Aorta (tissue), 5 donors: ENCODE measurements at places on chromosomes 7 and 10. TPM values are rescaled to one million over a fixed set of nuclear protein-coding genes. Genes with fewer than 3 reads are reported as not detected.
A peak's percentile ranks its signal among the peaks of the same experiment; 100 is the strongest.

C10orf143 gene
- 3.2 TPM for total RNA-seq

DNA sequence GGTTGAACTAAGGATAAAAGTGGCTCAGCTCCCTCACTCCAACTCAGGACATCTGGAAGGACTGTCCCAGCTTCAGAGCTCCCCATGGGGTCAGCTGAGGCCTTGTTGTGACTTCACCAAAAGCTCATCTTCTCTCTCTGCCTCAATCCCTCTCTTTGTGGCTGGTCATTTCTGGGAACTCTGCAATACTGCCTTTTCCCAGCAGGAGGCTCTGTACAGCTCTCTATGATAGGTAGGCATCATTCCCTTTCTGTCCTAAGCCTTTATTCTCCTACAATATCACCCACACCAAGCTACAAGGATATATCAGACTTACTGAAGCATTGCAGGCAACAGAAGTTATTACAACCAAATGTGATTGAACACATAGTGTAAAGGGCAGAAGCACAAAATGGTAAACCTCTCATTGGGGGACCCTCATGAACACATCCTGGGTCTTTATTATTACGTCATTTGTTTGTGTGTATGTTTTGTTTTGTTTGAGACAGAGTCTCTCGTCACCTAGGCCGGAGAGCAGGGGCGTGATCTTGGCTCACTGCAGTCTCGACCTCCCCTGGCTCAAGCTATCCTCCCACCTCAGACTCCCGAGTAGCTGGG is 36.7 kb upstream of the PRPS1L1 start:
- no peak for DNase-seq

- DNase-seq, result no peak
Observed at GRCh38 chr7:17552952-17553351, 254.5 kb downstream of the AHR start.

DNA sequence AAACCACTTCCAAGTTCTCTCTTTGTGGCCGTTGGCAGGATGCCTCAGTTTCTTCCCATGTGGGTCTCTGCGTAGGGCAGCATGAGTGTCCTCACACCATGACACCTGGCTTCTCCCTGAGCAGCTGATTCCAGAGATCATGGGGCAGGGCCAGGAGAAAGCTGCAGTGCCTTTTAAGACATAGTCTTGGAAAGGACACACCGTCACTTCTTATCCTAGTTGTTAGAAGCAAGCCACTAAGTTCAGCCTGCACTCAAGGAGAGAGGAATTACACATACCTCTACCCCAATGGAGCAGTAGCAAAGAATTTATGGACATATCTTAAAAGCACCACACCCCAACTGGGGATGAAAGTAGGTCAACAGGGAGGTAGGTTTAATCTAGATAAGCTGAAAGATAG is 16.4 kb downstream of the NODAL start:
- no peak for DNase-seq

DNA sequence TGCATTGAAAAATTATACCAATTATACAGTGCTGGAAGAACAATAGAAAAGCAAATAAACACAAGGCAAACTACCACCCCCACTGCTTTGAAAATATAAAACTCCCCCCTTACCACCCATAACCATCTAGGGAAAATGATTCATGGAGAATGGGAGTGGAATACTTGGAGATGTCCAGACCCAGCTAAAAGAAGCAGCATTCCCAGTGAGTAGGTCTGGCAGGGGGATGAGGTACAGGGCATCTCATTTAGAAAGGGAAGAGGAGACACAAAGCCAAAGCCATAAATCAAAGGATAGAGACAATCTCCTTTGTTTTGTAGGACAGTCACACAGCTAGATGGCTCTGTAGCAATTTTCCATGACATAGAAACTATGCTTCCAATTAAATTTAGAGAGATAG is 36.0 kb upstream of the DGKI start:
- no peak for DNase-seq

DNA sequence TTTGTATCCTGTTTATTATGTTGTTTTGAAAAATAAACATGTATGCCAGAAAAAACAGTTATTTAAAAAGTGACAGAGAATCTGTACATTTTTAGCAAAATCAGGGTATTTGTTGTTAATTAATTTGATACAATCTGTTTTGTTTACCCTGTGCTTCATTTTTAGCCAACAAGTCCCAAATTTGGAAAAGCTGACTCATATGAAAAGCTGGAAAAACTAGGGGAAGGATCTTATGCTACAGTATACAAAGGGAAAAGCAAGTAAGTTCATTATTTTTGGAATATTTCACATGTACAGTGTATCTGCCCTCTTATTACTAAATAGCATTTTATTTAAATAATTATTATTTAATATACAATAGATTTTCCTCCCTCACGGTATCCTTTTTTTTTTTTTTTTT is 151.4 kb downstream of the CDK14 start:
- no peak for DNase-seq

- DNase-seq, result no peak
Observed at GRCh38 chr7:99120501-99120900, 23.4 kb downstream of the SMURF1 start.

PVRIG gene
- 2.1 TPM for total RNA-seq

PRSS37 gene
- not detected for total RNA-seq

GRCh38 chr10:46235705-46236545 is 50.9 kb upstream of the ANTXRL start:
- DNase-seq, result peak; percentile 23

EIF3B gene
- 84.7 TPM for total RNA-seq

HOXA4 gene
- 11.6 TPM for total RNA-seq

GRCh38 chr10:22247636-22248035 is 29.8 kb upstream of the EBLN1 start:
- DNase-seq, result no peak

- no peak for DNase-seq
Observed at GRCh38 chr7:25396668-25397067, 168.4 kb upstream of the NPVF start.

ATRNL1 gene
- total RNA-seq, result 27.5 TPM

- DNase-seq, result no peak
Observed at GRCh38 chr7:95198863-95199262, 125.5 kb downstream of the PON1 start.

MYL7 gene
- total RNA-seq, result not detected

DNA sequence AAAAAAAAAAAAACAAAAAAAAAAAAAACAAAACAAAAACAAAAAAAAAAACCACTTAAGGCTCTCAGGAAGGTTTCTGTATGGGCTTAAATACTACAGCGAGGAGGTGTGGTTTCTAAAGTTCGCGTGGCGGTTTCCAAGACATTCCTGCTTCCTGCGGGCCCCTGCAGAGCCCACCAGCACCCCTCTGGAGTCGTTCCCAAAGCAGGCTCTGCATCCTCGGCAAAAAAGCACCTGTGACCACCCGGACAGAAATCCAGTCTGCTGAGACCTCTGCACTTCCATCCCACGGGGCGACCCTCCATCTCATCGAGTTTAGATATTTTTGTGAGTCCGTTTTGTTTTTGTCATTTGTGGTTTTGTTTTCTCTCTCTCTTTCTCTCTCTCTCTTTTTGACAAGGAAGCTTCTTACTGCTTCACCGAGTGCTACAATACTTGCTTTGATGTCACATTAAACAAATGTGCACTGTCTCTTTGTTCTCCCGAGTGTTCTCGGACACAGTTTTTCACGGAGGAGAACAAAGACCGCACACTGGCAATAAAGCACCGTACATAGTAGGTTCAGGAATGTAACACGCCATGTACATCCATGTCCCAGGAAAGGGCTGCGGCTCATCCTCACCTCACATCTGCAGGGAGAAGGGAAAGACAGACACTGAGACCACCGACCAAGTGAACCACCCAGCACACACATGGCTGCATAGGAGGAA is 21.5 kb downstream of the PDGFA start:
- peak; percentile 26 for DNase-seq

DNA sequence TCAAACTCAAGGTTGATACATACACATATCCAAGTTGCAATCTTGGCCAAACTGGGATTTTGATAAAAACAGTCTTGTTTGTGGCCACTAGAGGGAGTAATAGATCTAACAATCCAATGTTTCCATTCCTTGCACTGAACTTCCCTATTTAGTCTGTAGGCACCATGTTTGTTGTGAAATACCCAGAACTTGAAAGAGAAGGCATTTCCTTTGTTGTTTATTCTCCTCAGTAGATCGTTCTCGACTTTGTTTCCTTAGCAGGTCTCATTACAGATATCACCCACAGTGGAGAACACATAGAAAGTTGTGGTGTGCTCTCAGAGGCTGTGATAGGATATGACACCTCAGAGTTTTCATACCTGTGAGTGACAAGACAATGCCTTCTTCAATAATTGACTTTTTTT is 70.3 kb upstream of the MXI1 start:
- no peak for DNase-seq

DNA sequence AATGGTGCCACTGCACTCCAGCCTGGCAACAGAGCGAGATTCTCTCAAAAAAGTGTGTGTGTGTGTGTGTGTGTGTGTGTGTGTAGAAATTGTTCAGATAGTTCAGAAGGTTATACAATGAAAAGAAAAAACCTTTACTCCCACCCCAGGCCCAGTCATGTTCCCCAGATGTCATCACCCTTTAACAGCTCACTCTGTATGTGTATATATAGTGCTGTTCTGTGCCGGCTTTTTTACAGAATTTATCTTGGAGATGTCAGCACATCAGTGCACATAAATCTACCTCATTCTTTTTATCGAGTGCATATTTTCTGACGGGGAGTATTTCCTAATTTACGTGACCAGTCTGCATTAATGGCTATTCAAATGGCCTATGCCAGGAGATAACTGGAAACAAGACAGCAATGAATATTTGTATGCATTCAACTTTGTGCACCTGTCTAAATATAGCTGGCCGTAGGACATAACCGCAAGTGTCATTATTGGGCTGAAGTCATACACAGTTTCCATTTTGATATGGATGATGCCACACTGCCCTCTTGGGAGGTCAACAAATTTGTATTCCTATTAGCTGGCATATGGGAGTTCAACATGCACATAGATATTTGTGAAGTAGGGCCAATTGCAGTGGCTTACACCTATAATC is 11.7 kb downstream of the NIPSNAP2 start:
- DNase-seq, result no peak

DNA sequence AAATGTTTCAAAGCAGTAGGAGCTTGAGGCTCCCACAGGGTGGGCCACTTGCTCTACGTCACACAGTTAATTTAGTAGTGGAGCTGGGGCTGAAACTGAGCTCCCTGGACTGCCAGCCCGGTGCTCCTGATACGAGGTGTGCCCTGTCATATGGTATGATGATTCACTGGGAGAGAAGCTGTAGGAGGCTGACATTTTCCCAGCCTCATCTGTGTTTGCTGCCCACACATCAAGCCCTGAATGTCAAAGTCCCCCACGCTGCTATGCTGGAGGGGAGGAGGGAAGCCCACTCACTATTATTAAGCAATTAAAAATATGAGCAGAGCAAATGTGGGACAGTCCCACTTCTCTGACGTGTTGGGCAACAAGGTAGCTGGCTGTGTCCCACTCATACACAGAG is 81.2 kb upstream of the SORCS3 start:
- no peak for DNase-seq

DNA sequence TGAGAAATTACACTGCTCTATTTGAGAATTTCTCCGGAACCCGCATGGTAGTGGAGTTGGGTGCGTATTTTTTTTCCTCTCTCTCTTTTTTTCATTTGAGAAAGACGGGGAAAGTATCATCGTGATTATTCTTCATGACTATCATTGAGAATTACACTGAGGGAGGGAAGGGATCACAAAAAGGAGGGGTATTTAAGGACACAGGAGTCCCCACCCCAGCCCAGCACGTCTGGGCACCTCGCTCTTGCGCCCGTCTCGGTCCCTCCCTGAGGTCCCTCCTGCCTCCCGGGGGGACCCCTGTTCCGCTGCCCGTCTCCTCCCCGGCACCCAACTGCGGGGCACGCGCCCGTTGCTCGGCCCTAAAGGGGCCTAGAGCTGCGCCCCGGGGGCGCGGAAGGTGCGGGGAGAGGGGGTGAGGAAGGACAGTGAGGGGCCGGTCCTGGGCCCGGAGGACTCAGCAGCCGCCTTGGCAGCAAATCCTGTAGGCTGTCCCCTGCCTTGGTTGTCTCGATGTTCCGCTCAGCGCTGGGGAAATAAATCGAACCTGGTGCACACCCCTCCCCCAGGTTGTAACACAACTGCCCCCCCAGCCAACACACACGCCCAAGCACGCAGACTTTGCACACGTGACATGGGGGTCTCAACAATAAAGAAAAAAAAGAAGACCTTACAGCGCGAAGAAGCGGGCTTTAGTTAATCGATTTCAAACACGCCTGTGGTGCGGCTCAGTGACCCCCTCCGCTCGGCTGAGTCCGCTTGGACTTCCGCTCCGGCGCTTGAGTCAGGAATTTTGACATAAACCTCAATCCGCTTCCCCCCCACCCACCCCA is 18.6 kb upstream of the GATA3 start:
- no peak for DNase-seq

DNA sequence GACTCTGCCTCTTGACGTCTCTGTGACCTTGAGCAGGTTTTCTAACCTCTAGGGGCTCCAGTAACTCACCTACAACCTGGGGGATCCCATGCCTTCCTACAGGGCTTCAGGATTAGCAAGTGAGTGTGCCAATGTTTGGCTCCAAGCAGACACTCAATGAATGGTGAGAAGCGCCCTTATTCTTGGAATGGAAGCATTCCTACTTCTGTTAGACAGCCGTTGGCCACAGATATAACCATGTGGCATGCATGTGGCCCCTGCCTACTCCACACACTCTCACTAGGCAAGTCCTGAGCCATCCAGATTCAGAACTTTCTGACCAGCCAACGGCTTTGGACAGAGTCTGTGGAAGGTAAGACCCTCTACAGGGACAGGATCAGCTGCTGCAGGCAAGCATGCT is 108.9 kb upstream of the LYZL2 start:
- DNase-seq, result no peak

DNA sequence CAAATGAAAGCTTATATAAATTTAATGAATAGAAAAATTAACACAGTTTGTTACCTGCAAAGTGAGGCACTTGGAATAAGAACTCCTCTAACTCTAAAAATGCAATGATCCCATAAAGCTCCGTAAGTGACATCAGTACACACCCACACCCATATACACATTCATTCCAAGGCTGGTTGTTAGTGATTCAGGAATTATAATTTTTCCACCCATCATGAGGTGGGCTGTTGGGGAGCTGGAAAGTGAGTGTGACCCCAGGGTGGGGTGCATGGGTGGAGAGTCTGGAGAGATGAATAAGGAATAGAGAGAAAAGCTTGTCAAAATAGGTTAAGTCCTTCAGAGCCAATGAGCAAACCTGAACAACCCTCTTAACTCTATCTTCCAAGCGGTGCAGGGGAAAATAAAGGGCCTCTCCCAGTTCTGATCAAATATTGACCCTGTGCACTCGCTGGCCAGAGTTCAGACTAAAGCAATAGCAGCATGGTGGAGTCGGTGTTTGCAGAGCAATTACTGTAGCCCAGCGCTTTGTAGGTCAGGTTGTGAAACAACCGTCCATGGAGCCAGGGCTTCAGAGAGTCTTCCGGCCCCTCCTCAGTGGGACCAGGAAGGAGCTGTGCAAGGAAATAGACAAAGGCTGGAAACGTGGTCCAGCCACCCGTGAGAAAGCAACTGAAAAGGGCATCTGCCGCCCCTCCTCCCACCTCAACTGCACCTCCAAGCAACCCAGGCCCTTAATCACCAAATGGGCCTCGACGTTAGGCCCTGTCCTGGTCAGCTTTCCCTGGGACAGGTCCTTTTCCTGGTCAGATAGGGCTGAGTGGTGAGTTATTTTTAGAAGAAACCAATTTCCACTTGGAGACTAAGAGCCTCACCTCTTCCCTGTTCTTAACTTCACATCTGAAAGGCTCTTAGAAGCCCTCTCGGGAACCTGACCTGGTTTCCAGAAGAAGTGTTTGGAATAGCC is 61.2 kb downstream of the SH3PXD2A start:
- no peak for DNase-seq
